NCI-H774 (cell line): ENCODE measurements at places on chromosomes 2 and 18.

GRCh38 chr18:22641958-22642357, 224.2 kb upstream of the CTAGE1 start:
- no peak for DNase-seq

GRCh38 chr2:24239553-24239952, 64.7 kb downstream of the FAM228A start:
- DNase-seq = no peak

DNA sequence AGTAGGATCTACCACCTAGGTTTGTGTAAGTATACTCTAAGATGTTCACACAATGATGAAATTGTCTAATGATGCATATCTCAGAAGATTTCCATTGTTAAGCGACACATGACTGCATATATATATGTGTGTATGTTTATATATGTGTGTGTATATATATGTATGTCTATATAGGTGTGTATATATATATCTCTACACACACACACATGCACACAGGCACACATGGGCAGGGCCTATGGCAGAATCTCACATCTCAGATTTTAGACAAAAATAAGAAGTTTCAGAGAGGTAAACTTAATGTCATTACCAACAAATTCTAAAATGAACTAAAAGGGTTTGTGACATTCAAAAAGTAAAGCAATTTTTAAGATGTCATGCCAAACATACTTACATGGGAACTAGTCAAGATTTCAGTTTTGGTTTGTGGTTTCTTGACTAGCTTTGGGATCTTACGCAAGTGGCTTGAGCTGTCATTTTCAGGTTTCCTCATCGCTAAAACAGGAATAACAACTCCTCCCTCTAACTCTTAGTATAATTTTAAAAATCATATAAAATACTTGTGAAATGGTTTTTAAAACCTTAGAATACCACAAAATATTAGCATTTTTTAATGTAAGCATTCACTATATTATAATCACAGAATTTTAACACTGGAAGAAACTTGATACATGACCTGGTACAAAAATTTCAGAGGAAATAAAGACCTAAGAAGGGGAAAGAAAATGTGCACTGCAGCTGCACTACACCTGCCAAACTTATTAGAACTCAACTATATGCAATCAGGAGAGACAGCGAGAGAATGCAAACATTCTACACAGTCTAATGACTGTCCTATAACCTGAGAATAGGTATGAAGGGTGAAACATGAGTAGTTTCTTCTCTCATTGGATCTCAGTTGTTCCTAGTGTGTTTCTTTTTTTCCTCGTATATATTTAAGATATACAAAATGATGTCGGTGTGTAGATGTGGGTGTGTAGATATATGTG, 75.7 kb downstream of the TTC21B start:
- DNase-seq = no peak

DNA sequence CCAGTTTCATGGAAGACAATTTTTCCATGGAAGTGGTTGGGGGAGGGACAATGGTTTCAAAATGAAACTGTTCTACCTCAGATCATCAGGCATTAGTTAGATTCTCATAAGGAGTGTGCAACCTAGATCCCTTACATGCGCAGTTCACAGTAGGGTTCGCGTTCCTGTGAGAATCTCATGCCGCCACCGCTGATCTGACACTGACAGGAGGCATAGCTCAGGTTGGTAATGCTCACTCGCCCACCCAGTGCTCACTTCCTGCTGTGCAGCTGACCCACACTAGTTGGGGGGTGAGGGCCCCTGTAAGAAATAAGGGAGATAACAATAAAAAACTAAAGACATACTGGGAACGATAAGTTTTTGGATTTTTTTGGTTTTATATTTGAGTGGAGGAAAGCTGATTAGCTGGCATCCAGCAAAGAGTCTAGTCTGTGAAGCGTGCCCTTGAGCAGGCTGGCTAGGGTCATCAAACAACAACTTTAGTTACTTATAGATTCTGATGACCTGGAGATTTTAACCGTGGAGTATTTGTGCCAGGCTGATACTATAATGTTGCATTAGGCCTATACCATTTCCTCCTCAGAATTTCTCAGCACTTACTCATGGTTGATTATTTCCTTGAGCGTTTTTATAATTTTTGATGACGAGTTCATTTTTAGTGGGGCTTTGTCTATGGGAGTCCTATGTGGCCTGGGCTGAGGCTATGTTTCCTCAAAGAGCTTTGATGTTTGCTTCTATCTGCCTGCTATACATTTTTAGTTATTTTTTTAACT, 6.3 kb upstream of the MCFD2 start:
- no peak for DNase-seq

- no peak for DNase-seq
Observed at GRCh38 chr18:24603151-24603550, 142.7 kb downstream of the HRH4 start.

DNA sequence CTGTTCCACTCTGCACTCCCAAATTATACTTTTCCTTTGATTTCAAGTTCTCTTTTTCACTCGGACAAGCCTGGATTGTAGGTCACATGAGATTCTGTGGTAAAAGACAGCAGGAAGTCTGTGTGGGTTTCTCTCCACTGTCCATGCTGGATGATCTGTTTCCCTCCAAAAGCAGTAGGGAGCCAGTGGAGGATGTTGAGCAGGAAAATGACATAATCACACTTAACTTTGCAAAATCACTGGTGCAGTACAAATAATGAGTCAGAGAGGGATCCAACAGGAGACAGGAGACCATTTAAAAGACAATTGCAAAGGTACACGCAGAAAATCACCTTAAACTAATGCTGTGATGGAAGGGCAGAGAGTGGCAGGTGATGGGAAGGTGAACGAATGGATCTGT, 301.3 kb downstream of the ZNF407 start:
- DNase-seq = peak; percentile 18

DNA sequence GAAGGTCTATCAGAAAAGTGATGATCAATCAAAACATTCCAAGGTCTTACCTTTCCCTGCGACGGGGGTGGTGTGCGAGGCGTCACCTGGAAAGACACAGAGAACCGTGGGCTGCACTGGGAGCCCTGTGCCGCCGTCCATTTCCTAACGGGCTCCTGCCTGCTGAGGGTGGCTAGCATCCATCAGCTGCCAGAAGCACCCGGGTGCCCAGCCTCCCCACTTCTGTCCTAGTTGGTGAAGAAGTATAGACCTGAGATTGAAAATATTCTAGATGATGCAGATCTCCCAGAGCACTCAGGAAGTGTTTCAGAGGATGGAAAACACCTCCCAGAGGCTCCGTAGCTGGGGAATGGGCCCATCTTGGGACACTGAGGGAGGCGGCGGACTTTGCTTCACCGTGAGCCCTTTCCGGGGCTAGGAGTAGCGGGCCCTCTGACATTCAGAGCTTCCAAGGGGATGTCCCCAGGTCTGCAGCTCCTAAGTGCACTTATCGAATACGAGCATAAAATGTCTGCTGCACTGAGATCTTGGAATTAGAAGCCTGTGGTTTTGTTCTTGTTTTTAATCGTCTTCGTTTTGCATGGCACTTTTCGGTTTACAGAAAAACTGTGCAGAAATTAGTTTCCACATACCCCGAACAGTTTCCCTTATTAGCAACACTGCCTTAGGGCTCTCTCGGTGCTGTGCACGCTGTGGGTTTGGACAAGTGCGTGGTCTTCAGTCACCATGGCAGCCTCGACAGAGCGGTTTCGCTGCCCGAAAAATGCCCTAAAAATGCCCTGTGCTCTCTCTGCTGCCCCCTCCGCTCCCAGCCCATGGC, 143.5 kb downstream of the MBP start:
- no peak for DNase-seq

DNA sequence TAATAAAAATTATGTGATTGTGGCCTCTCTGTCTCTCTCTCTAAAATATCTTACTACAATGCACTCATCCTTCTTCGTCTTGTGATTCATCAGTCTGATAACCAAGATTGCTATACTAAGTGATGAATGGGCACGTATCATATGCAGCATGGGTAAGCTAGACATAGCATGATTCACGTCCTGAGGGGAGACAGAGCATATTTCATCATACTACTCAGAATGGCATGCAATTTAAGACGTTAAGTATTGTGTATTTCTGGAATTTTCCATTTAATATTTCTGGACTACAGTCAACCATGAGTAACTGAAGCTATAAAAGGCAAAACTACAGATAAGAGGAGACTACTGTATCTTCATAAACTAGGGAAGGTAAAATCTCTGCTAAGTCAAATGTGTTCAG, 97.0 kb upstream of the CD226 start:
- no peak for DNase-seq
